Nasal cavity respiratory epithelium epithelial cell of viscerocranial mucosa (primary cell): ENCODE measurements at places on chromosomes 7 and 10. TPM values are rescaled to one million over a fixed set of nuclear protein-coding genes. Genes with fewer than 3 reads are reported as not detected.

The H2BK1 gene
- total RNA-seq, result not detected in 2 replicates

The ARHGEF35 gene
- total RNA-seq, result 24.6 and 27.1 TPM in 2 replicates

The TUBB8 gene
- not detected in 2 replicates for total RNA-seq

The CPVL gene
- under 0.01 and 0.14 TPM in 2 replicates for total RNA-seq

The FAM185A gene
- 7.2 and 13.0 TPM in 2 replicates for total RNA-seq

The CALCR gene
- not detected in 2 replicates for total RNA-seq
